ENCODE measurements at places on chromosomes 16 and 17.

- DNase-seq = no peak
Measured at GRCh38 chr17:81683208-81683583, 401 bp downstream of the ARL16 start.

DNA sequence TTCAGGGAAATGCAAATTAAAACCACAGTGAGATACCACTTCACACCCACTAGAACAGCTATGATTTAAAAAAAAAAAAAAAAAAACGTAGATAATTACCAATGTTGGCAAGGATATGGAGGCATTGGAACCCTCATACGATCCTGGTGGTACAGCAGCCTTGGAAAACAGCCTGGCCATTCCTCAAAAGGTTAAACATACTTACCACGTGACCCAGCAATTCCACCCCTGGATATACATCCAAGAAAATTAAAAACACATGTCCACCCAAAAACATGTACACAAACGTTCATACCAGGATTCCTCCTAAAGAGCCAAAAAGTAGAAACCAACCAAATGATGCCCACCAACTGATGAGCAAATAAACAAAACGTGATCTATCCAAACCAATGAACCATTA is 68.1 kb downstream of the GAS7 start:
- no peak for DNase-seq

- DNase-seq = no peak
Measured at GRCh38 chr16:23544436-23544835, 12.7 kb downstream of the EARS2 start.

- DNase-seq = no peak
Measured at GRCh38 chr17:48470388-48471034, 40.5 kb upstream of the SKAP1 start.

DNA sequence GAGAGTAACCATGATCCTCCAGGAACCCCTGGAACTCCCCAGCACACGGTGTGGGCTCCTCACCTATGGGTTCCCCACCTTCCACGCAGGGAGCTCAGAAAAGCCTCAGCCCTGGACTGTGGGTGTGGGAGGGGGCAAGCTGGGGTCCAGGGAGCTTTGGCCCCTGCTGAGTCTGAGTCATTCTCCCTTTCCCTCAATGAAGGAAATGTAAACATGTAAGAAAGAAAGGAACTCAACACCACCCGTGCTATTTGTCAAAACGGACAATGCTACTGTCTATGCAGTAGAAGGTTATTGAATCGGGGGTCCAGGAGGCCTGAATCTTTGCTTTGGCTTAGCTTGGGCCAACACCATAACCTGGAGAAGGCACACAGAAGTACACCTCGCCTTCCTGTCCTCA is 222.8 kb downstream of the PMP22 start:
- DNase-seq = no peak

GRCh38 chr16:48105976-48106375 is 49.8 kb downstream of the ABCC12 start:
- no peak for DNase-seq

- DNase-seq = no peak
Measured at GRCh38 chr17:45291171-45291805, 25.5 kb downstream of the MAP3K14 start.

DNA sequence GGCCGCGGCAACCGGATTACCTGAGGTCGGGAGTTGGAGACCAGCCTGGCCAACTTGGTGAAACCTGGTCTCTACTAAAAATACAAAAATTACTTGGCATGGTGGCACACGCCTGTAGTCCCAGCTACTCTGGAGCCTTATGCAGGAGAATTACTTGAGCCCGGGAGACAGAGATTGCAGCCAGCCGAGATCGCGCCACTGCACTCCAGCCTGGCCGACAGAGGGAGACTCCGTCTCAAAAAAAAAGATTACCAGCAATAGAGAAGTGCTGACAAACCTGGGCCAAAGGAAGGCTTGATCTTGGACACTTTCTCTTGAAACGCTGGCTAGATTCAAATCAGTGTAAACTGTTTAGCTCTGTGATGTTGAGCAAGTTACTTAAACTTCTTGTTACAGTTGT is 4.3 kb downstream of the MT1H start:
- no peak for DNase-seq

DNA sequence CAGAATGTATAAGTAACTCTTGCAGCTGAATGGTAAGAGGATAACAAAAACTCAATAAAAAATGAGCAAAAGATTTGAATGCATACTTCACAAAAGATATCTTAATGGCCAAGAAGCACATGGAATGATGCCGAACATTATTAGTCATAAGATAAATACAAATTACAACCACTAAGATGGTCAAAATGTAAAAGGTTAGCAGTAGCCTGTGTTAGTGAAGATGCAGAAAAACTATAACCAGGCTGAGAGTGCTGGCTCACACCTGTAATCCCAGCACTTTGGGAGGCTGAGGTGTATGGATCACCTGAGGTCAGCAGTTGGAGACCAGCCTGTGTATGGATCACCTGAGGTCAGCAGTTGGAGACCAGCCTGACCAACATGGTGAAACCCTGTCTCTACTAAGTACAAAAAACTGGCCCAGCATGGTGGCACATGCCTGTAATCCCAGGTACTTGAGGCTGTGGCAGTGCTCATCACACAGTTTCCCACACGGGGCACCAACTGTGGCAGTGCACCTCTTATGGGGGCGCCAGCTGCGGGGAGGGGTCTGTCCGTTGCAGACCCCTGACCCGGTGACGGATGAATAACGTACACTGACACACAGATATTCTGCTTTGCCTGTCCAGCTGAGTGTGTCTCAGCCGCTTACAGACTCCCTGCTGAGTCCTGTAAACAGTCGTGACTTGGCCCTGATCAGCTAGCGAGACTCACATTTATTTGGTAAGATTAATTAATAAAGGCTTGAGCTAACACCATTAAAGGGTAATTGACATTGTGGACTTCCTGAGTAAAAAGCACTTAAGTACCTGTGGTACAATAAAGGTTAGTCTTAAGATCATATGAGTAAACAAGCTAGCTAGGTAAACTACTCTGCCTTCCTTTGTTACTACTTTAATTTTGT is 45.7 kb upstream of the FAM20A start:
- no peak for DNase-seq

DNA sequence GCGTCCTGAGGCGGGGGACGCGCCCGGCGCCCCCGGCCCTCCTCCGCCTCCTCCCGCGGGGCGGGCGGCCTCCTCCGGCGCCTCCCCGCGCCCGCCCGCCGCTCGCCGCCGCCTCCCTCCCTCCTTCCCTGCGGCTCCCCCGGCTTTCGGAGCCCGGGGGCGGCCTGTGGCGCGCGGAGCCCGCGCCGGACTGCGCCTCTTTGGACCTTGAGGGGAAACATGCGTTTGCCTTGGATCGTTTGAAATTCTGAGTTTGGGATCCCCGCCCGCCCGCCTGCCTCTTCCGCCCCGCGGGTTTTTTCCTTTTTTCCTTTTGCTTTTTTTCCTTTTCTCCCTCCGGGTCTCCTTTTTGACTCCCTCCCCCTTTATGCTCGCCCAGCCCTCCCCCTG is 390 bp downstream of the ZNRF1 start:
- DNase-seq = no peak

- DNase-seq = no peak
Measured at GRCh38 chr16:65658349-65658748, 536.5 kb upstream of the CDH11 start.

DNA sequence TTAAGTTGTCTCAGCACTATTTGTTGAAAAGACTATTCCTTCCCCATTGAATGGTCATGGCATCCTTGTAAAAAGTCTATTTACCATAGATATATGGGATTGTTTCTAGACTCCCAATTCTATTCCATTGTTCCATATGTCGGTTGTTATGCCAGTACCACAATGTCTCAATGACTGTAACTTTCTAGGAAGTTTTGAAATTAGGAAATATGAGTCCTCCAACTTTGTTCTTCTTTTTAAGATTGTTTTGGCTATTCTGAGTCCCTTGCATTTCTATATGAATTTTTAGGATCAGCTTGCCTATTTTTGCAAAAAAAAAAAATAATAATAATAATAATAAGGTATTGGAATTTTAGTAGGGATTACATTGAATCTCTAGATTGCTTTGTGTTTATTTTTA is 43.0 kb upstream of the ABCA3 start:
- DNase-seq = no peak

- no peak for DNase-seq
Measured at GRCh38 chr16:50509521-50510341, 38.5 kb upstream of the NKD1 start.

DNA sequence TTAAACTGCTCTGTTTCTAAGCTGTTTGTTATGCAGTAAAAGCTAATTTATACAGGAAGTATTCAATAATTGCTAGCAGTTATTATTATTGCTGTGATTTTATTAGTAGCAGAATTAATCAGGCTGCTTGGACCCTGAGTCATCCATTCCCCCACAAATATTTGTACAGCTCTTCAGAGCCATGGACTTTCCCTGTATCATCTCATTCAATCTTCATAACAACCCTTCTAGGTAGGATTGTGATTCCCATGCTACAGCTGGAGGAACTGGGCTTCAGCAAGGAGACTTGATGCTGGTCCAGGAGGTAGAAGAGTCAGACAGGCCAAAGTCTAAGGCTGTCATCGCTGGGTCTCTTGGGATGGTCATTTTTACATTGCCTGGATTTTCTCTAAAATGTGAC is 208.3 kb downstream of the C16orf95 start:
- no peak for DNase-seq

DNA sequence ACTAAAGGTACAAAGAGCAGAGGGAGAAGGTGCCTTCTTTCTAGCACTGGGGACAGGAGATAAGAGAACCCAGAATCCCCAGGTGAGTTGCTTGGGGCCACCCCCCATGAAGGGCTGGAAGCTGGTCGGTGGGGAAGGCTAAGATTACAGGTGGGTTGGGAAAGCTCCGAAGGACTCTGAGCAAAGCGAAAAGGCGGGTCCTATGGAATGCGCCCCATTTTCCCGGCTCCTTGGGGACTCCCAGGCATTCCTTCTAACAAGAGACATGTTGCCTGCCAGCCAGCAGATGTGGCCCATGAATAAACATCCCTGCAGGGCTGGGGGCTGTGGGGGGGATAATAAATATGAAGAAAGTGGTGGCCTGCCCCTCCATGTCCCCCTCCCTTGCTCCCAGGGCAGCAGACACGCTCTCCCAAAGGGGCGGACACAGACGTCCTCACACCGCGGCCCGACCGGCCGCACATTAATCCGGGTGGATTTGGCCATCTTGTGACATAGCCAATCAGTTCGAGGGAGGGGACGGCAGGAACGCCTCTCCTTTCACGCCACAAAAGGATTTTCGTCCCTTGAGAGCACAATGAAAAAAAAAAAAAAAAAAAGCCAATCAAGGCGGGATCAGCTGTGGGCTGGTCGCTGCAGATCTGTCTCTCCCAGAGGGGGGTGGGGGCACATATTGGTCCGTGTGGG is 98.5 kb downstream of the SOX9 start:
- no peak for DNase-seq

GRCh38 chr17:4476017-4476416 is 22.7 kb upstream of the SPNS2 start:
- DNase-seq = no peak

DNA sequence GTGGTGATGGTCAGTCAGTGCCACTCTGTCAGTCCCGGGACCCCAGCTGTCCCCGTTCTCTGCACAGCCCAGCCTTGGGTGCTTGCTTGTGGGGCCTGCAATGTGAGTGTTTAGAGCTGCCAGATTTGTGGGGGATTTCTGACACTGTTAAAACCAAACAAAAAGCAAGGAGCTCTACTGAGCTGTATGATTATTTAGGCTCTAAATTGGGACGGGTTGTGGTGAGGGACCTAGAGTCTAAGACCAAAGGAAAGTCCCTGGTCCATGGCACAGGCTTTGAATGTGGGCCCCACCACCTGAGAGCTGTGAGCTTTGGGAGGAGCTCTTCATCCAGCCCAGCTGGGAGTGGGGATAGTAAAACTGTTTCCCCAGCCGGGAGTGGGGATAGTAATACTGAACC is 63.3 kb downstream of the KSR1 start:
- no peak for DNase-seq

DNA sequence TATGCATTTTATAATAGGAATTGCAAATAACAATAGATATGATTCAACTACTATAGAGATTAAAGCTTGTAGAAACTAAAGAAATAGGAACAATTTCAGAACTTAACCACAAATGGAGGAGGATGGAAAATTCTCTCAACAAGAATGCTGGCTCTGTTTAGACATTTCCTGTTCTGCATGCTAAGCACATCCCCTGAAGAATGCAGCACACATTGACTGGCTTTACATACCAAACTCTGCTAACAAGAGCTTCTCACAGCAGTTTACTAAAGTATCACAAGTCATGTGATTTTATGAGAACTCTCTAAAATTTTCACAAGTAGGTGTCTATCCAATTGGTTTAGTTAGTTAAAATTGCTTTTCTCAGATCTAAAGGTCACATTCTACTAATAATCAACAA is 85.2 kb downstream of the SPAG9 start:
- no peak for DNase-seq

DNA sequence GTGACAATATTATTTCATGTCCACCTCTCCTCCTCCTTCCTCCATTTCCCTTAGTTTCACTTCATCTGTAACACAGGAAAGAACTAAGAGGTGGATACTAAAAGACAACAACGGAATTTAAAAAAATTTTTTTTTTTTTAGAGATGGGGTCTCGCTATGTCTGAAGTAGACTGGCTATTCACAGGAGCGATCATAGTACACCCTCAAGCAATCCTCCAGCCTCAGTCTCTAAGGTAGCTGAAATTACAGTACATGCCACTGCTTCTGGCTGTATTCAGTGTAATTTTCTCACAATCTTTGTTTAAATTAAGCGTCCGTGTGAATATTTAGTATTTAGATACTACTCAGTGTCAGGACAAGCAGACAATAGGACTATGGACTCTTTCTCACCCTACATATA is 35.6 kb downstream of the FBXL20 start:
- no peak for DNase-seq

DNA sequence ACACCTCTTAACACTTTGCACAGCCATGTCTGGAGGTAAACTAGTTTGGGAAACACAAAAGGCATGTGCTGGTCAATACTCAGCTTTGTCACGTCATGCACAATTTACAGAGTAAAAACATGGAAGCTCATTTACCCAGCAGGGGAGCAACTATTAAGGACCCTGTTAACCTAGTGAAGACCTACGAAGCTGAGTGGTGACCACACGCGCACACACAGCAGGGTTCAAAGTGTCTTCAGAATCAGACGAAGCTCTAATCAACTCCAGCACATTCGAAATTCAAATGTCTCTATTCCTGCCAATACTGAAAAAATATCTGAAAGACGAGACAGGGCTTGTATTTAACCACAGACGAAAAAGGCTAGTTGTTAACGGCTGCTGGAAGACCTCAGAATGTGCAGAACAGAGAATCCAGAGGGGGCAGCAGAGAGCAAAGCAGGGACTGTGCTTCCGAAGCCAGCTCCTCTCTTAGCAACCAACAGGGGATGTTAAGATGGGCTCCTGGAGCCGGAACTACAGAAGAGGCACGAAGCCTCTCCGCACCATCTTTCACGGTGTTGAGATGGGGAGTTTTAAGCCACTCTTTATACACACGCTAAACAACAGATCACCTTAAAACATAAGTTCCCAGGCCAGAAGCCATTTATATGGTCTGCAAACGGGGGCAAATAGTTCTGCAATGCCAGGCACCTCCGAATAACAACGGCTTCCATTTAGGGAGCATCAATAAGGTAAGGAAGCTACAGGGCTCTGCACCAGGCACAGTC is 45.7 kb downstream of the CMTM4 start:
- DNase-seq = peak; percentile 45

GRCh38 chr17:1197379-1197778 is 17.6 kb upstream of the ABR start:
- DNase-seq = no peak

- DNase-seq = no peak
Measured at GRCh38 chr17:77363821-77364361, 223.1 kb downstream of the SEC14L1 start.
